ENCODE measurements at places on chromosomes 1 and 21.

- DNase-seq, result no peak
These were observed 8.5 kb upstream of the S100B start for GRCh38 chr21:46613391-46613790.

DNA sequence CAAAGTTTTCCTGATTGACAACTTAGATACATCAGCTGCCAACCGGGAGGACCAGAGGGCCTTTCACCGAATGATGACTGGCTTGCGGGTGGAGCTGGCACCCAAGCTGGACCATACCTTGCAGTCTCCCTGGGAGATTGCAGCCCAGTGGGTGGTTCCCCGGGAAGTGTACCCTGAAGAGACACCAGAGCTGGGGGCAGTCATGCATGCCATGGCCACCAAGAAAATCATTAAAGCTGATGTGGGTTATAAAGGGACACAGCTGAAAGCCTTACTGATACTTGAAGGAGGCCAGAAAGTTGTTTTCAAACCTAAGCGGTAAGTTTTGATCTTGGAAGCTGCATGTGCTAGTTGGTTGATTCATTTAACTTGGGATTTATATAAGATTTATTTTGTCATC lies 18.2 kb downstream of the FAM20B start:
- no peak for DNase-seq

DNA sequence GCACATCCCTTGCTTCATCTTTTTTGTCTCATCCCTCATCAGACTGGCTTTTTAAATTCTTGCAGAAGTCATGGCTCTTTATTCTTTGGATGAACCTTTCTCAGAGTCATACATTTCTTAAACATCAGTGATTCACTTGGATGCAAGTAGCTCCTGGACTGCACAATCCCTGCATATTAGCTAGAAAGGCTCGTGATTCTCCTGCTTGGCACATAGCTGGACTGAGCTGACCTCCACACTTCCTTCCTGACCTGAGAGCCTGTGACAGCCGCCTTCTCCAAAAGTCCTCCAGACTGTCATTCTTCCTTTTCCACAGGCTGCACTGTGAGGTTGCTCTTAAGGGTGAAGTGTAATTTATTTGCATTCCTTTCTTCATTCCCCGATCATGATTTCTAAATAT lies 109.4 kb downstream of the RGL1 start:
- DNase-seq, result no peak

DNA sequence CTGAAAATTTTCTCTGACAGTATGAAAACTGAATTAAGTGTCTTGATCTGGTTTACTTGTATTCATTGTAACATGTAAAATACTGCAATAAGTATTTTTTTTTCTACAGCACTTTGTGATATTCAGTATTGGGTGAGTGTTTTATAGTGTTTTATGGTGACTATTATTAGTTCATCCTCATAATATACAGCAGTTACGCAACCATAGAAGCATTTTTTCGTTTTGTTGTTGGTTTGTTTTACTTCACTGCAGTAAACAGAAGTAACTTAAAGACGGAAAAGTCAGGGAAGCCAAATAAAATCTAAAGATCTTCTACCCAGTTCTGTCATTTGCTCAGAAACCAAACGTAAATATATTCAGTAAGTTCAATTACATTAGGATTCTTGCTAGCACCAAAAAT lies 250.0 kb downstream of the TPR start:
- DNase-seq, result no peak

DNA sequence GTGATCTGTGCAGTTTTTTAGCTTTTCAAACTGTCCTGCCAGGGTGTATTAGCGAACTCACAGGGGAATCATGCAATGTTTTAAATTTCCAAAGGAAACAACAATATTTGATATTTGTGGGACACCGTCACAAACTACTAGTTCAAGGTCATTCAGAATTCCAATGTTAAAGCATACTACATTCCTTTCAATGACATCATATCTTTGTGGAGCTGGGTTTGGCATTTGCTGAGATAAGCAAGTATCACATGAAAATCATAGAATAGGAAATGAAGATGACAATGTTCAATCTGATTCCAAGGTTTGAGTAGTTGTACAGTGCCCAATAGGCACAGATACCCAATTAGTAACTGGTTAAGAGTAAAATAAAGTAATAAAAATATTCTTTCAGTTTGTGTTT lies 35.6 kb downstream of the NUF2 start:
- no peak for DNase-seq

GRCh38 chr1:201827321-201828216 lies 1.4 kb upstream of the IPO9 start:
- no peak for DNase-seq

DNA sequence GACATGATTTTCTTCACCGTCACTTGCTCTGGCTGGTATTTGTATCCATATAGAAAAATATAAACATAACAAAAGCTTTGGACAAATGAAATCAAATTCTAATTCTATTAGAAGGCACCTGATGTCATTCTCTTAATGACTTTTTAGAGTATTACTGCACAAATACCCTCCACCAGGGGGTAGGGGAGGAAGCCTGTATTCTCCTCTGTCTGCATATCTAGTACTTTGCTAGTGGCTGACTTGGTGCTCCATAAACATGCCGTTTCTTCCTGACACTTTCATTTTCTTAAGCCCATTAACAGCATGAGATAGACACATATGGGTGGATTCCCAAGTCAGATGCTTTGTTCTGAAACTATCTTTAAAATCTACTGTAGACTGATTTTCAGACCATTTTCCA lies 20.6 kb upstream of the KCNJ15 start:
- DNase-seq, result no peak

- DNase-seq, result no peak
These were observed 929 bp upstream of the FOXJ3 start for GRCh38 chr1:42335809-42336518.

GRCh38 chr1:46635205-46635604 lies 18.6 kb upstream of the MOB3C start:
- no peak for DNase-seq

DNA sequence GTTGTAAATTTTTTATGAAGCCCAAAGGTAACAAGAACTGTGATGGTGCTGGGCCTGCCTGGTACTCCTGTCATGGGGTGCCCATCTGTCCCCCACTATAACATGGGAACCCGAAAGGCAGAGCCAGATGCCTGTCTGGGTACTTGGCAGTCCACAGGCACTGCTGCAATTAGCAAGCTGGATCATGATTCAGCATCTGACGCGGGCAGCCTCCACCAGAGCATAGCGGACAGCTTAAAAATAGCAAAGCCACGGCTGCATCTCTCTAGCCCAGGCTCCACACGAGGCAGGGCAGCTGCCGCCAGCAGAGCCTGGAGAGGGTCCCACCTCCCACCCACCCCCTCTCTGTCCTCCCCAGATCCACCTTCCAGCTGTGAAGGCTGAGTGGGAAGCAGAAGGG lies 22.9 kb downstream of the SUSD4 start:
- no peak for DNase-seq

- peak; percentile 18 for DNase-seq
These were observed 3.2 kb upstream of the CCNL2 start for GRCh38 chr1:1402072-1402900.

- no peak for DNase-seq
These were observed 36.5 kb downstream of the ZMYND12 start for GRCh38 chr1:42419126-42419821.

DNA sequence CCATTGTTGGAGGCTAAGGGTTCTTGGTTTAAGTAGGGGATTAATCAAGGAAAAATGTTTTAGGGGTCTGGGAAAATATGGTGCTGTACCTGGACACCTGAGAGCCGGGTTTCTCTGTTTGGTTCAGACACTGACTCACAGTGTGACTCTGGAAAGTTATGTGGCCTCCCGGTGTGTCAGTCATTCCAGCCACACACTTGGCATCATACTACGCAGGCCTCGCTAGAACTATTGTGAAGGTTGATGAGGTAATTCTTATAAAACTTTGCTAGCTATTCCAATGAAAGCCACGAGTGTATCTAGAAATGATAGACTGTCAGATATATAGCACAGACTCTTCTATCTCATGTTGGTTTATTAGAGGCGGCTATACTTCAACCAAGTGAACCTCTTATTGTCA lies 4.8 kb upstream of the CAMSAP2 start:
- no peak for DNase-seq

- DNase-seq, result no peak
These were observed 107.1 kb upstream of the OLIG2 start for GRCh38 chr21:32918478-32919120.

DNA sequence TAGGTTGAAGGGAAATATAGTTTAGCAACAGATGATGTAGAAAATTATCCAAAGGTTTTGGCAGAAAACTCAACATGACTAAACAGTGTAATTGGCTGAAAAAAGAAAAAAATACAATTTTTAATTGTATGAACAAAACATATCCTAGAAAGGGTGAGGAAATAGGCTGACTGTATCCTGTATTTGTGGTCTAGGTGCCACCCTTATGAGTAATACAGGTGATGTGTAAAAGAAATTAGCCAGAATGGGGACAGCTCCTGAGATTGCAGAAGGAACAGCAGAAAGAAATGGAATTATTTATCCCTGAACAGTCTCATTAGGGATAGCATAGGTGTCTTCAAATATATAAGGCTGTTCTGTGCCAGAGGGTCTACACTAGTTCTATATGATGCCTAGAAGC lies 24.6 kb downstream of the DNASE2B start:
- DNase-seq, result no peak

DNA sequence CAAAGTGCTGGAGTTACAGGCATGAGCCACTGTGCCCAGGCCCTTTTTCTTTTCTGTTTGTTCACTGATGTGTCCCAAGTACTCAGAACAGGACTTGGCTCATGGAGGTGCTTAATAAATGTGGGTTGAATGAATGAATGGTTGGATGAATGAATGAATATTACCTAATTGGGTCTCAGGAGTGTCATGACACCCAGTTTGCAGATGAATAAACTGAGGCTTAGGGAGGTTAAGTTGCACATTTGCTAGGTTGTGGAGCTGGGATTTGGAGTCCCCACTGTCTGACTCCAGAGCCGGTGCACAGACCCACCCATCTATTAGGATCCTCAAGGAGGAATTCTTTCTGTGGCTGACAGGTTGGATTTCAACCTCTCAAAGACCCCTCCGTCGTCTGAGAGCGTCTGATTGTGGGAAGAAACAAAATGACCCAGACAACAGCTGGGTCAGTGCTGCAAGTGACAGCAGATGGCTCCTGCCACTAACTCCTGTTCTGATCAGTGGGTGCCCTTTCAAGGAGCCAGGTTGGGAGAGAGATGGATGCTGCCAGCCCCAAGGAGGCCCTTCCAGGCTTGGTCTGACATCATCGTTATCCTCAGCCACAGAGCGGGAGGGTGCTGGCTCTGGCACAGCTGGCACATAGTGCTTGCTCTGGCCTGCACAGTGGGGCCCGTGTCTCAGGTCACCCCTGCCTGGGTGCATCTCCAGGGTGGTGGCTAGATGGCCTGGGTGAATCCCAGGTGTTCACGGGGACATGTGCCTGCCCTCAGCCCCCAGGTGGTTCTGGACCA lies 24.2 kb downstream of the ARHGEF10L start:
- DNase-seq, result no peak

- DNase-seq, result no peak
These were observed 5.2 kb upstream of the LRRC8D start for GRCh38 chr1:89815611-89816010.

DNA sequence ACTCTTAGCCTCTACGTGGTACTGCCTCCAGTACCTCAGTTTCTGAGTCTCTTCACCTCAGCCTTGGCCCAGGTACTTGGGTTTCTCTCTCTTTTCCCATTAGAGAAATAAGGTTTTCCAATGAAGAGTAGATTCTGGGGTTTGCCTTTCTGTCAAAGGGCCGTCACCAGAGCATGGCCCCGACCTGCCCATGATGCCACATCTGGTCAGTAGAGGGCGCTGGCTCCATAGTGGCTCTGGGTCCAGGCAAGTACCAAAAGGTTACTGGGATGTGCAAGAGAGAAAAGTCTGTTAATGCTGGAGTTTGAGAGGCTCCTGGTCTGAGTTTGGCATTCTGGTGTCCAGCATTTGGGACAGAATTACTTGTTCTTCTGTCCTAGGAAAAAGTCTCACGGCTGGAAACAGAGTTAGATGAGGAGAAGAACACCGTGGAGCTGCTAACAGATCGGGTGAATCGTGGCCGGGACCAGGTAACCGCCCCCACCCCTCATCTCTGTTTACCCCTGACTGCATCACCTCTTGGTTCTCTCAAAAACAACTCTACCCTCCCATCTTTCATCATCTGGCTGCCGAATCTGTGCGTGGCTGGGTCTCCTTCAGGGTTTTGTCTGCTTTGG lies 5.3 kb upstream of the TUFT1 start:
- no peak for DNase-seq

DNA sequence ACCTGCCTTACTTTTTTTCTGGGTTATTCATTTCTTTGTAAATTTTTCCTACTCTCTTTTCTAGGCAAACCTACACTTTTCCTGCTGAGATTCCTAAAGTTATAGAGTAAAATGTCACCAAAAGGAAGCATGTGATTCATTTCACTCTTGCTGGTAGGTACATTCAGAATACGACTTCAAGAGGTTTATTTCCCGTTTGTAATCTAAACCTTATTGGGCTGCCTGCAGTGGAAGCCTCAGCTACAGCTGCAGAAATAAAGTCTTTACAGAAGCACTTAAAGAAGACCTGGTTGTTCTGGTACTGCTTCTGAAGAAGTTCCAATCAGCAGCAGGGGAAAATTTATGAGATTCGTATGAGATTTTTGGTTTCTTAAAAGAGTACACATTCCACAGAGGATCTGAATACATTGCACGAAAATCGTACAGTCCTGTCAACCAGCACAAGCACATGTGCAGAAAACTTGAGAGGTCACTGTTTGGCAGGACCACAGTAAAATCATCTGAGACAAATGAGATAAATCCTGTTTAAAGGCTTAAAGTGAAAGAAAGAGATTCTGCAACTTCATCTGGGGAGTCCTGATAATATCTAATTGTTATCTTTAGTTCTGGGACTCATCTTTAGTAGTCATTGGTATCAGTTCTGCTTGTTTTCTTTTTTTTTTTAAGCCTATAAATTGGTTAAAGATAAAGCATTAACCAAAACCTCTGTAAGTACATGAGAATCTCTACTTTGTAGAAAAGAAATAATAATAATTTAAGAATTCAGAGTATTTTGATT lies 109.9 kb upstream of the ADGRL2 start:
- DNase-seq, result no peak

DNA sequence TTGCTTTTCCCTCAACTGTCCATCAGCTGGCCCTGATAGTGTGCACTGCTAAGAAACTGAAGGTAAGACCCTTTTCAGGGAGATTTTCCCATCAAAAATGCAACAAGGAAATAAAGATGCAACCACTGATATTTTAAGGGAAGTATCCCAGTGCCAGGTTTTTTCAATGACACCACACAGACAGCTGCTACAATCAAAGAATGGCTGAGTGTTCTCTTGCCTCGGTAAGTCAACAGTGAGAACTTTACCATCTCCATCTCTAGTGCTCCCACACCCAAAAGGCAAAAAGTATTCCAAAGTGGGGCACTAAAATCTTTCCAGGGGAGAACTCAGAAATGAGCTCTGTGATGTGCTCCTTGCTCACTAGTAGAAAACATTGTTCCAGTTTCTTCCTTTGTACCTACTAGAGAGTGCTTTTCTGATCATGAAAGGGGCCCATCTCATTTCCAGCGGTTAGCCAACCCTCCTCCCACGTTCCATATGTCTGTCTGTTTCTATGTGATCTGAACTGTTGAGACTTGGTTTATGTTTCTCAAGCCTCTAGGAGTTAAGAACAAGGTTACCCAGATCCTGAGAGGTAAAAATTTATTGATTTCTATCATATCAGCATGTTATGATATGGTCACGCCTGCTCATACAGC lies 67.6 kb upstream of the NEK2 start:
- DNase-seq, result no peak

Measured in AG09309 (cell line).